NCI-H1105 treated with DMSO at 0.1 percent for 48 hours (cell line): ENCODE measurements at places on chromosomes 11 and 22.

GRCh38 chr22:43247546-43248260, 60.8 kb upstream of the TTLL12 start:
- DNase-seq = no peak

DNA sequence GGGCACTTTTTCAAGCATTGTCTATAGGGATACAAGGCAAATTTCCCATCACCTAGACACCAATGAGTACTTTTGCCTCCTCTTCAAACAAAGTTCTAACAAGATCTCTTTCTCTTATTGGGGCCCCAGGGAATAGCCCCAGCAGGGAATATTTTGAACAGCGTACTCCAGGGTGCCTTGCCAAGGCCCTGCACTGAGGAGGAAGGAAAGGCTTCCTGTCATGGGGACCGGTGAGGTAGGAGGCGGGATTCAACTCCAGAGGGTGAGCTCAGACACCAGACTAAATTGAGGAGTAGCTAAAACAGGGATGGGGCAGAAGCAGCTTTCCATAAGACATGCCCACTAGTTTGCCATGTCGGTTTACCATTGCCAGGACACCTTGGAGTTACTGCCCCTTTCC, 28.0 kb upstream of the OR56B4 start:
- DNase-seq = no peak

- DNase-seq = no peak
Observed at GRCh38 chr11:35415487-35415886, 3.9 kb downstream of the SLC1A2 start.

GRCh38 chr22:50105208-50106100, 15.6 kb downstream of the MOV10L1 start:
- no peak for DNase-seq

DNA sequence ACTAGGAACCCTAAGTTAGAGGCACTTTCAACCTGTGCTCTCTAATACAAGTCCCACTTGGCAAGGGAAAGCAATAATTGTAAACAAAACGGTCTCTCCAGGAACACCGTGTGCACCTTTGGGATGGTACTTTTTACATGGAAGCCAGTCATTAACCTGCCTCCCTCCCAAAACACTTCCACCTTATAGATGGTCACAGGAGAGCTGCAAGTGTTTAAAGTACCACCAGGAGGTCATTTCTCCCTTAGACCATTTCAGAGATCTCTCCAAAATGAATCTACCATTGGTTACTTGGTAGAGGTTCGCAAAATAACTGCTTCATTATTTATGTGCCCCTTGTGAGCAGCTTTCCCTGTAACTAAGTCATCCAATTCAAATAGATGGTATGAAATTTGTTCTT, 375.3 kb downstream of the DYNC2H1 start:
- DNase-seq = no peak

DNA sequence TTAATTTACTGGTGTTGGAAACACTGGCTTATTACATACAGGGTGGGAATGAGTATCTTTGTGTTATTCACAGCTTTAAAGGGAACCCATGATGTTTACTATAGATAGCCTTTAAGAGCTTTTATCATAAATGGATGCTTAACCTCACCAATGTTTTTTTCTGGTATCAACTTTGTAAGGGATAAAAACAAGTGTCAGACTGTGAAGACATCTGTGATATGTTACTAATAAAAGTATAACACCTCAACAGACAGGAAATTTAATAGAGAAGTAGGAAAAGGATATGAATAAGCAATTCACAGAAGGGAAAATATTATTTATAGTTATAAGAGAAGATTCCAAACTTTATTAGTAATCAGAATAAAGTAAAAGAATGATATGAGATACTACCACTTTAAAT, 46.3 kb downstream of the ACAT1 start:
- no peak for DNase-seq

DNA sequence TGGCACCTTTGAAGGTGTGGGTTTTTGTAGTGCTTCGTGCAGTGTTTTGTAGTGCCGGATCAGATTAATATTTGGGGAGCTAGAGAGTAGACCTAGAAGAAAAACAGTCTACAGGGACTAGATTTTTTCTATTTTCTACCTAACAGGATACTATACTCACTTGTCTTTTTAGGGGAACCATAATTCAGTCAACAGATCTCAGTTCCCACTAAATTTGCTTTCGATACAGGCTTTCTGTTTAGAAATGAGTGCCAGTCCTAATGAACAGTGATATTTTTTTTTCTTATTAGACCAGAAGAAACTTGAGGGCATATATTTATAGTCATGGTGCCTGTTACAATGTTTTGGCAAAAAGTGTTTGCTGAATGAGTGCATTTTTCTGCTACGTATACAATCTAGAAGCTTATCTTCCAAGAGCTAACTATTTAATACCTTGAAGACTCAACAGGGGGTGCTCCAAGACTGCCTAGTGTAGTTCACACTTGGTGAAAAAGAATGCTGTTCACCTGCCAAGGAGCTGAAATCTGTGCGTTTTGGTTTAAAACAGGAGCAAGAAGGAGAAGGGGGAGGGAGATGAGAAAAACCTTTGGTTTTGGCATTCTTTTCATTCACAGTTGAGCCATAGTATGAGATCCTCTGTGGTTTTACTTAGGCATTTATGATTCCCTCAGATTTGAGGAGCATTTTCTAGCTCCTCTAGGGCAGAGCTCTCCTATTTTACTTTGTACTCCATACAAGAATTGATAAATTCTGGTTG, 44.9 kb upstream of the VSTM5 start:
- DNase-seq = peak; percentile 74

DNA sequence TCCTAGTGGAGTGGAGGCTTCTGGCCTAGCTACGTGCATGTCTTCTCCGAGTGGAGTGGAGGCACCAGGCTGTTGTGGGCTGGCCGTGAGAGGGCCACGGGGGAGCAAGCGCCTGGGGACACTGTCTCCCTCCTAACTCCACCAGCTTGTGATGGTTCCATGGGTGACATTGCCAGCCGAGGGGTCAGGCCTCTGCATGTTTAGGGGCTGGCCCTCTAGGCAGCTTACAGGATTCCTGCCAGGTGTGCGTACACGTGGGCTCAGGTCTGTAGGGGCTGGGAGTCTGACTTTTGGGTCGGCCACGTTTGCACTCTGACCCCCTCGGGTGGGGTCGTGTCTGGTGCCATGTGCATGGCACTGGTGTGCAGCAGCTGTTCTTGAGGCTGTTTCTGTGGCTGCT, 31.6 kb downstream of the TBC1D22A start:
- no peak for DNase-seq

- peak; percentile 64 for DNase-seq
Observed at GRCh38 chr11:30917859-30918478, 331.8 kb upstream of the MPPED2 start.

GRCh38 chr22:34210301-34210700, 290.0 kb upstream of the LARGE1 start:
- DNase-seq = no peak

- no peak for DNase-seq
Observed at GRCh38 chr22:29226351-29226981, 20.8 kb downstream of the EMID1 start.

GRCh38 chr11:57279116-57279515, 42.1 kb upstream of the APLNR start:
- DNase-seq = no peak

DNA sequence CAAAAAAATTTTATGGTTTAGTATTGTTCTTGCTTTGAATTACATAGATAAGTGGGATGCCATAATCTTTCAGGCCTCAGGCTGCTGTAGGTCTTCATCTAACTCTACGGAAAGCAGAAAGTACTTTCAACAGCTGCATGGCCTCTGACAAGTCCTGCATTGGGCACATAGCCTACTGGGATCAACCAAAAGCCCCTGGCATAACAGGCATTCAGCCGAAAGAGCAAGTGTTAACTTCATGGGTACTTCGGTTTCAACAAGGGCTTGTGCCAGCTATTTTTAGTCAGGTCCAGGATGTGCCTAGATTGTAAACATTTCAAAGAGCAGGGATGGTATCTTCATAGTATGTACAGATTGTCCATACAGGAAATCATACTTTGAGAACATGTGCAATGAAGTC, 3.1 kb downstream of the SLN start:
- no peak for DNase-seq

GRCh38 chr11:69969890-69970784, 108.0 kb upstream of the ANO1 start:
- DNase-seq = no peak

DNA sequence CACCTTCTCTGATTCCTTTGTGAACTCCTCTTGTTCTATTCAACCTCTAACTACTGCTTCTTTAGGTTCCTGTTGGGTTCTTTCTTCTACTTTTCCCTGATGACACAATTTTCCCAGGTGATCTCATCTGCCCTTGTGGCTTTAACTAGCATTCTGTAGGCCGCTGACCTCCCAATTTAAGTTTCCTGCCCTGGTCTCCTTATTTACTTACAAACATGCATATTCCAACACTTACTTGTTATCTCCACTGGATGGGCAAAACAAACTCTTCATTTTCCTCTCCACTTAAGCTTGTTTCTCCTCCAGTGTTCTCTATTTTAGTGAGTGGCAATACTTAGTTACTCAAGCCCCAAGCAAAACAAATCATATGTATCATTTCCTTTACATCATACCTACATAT, 734.5 kb downstream of the METTL15 start:
- DNase-seq = no peak

GRCh38 chr11:27505781-27506180, 788 bp downstream of the LIN7C start:
- no peak for DNase-seq
